NCI-H1092 (cell line): ENCODE measurements at places on chromosomes 5 and 9.

DNA sequence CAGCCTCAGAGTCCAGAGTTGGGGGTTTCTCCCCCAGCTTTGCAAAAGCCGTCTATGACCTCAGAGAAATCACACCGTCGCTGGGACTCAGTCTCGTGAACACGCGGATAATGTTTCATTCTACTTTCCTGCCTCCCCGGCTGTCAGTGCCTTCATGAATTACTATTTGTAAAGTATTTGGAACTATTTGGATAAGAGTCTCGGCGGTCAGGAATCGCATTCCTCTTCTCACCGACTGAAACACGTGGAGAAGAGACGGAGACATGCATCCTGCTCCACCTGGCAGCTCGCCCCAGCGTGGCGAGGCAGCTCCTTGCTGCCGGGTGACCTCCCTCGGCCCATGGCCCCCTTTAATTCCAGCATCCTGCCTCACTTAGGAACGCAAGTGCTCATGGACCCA lies 23.9 kb downstream of the IRX2 start:
- no peak for DNase-seq

- DNase-seq = no peak
Measured at GRCh38 chr5:7690557-7690956, 160.4 kb downstream of the CFAP90 start.

DNA sequence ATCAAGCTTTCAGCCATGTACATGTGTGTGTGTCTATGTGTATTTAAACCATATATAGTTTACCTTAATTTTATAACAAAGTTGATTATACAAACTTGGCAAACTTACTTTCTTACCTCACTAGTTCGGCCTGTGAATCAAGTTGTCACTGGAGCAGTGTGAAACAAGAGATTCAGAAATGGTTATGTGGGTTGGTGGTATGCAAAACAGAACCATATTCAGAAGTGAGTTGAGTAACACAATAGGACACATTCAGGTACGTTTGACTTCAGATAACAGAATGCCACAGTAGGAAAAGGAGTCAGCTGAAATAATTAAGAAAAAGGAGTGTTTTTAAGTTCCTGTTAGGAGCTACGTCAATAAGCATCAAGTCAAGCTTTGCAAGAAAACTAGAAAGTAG lies 21.5 kb downstream of the XPA start:
- DNase-seq = no peak

DNA sequence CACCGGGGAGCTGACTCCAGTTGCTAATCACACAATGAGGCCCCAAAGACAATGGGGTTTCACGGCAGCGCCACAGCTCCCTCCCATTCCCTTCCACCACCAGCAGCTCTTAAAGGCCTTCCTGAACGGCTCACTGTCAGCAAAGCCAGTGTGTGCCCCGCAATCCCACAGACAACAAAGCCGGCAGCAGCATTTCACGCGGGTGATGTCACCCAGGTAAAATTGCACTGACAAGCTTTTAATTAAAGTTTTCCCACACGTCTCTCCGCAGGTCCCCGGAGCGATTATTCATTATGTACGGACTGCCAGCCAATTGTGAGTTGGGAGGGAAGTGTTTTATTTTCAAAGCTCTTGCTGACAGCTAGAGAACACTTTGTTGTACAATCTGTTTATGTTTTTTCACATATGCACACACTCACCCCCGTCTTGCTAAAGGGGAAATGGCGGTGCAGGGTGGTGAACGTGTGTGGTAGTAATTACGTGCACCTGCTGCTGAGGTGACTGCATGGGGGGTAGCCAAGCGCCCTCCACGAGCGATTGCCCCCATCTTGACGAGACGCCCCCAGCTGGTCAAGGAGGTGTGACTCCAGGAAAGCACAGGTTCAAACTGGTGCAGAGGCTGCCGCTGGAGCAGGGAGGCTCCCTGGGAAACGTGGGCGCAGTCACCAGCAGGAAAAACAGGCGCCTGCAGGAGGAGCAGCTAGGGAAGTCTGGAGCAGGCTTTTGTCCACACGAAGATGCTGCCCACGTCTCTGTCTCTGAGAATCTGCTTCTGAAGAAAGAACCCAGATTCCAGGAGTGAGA lies 65.0 kb downstream of the IRX2 start:
- no peak for DNase-seq

DNA sequence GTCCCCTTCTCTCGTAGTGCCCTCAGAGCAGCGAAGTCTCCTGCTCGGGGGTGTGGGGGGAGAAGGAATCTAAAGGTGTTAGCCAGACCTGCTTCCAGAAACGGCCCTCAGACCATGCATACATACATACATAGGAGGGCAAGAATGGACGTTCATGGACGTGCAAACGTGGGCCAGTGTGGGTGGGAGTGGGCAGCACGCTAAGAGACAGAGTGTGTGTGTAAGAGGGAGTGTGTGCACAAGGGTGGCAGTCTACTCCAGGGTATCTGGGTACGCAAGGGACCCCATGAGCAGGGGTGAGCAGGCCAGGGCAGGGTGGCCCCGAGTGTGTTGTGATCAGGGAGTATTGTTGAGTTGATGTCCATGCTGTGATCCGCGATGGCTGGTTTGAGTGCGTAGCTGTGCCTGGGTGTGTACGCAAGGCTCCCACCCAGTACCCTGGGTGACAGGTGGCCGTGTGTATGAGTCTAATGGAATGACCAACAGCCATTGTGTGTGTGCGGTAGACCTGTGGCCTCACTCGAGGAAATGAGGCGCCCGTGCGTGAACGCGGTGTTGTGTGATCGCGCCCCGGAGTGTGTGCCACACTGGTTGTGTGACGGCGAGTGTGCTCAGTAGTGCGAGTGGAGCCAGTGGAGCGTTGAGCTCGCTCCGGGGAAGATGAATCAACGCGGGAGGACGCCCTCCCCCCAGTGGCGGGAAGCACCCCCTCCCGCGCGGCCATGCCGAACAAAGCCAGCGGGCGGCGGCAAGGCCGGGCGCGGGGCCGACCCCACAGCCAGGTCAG lies 826 bp downstream of the GPRIN1 start:
- no peak for DNase-seq

- no peak for DNase-seq
Measured at GRCh38 chr5:68433923-68434879, 218.6 kb downstream of the PIK3R1 start.

GRCh38 chr9:36129139-36129538 lies 7.4 kb upstream of the GLIPR2 start:
- no peak for DNase-seq

GRCh38 chr5:137649228-137649935 lies 86.5 kb downstream of the KLHL3 start:
- DNase-seq = peak; percentile 14

GRCh38 chr5:32542216-32543059 lies 42.9 kb upstream of the SUB1 start:
- DNase-seq = no peak

- no peak for DNase-seq
Measured at GRCh38 chr9:98130576-98131228, 11.7 kb upstream of the TRIM14 start.

GRCh38 chr9:133584559-133585476 lies 24.4 kb downstream of the FAM163B start:
- peak; percentile 96 for DNase-seq

DNA sequence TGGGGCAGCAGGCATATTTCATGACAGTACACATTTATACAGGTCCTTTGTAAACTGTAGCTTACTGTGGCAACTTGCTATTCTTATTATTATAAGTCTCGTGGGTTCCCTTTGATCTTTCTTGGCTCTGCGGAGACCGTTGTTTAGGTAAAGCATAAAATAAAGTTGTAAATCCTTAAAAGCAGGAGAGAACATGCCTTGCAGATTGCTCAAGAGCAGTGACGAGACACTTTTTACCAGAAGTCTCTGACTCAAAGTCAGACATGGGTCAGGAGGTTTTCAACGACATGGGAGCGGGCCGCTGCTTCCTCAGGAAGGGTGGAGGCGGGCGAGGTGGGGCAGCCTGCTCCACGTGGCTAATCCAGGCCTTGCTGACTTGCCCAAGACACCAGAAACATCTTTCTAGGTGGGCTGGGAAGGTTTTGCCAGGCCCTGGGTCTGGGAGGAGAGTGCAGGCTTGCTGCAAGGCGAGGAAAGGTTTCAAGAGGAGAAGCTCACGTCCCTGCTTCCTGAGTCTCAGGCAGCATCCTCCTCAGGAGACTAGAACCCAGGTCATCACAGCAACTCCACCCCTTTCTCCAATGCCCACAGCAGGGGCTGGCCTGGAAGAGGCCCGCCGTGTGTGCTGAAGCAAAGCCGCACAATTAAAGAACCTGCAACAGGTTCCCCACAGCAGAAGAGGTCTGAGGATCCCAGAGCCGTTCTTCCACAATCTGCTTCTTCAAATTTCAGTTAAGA lies 6.5 kb downstream of the TBC1D2 start:
- DNase-seq = no peak
